NCI-H2029 (cell line): ENCODE measurements at places on chromosomes 12 and 14.

GRCh38 chr12:61739925-61740324 lies 520.3 kb upstream of the USP15 start:
- no peak for DNase-seq

DNA sequence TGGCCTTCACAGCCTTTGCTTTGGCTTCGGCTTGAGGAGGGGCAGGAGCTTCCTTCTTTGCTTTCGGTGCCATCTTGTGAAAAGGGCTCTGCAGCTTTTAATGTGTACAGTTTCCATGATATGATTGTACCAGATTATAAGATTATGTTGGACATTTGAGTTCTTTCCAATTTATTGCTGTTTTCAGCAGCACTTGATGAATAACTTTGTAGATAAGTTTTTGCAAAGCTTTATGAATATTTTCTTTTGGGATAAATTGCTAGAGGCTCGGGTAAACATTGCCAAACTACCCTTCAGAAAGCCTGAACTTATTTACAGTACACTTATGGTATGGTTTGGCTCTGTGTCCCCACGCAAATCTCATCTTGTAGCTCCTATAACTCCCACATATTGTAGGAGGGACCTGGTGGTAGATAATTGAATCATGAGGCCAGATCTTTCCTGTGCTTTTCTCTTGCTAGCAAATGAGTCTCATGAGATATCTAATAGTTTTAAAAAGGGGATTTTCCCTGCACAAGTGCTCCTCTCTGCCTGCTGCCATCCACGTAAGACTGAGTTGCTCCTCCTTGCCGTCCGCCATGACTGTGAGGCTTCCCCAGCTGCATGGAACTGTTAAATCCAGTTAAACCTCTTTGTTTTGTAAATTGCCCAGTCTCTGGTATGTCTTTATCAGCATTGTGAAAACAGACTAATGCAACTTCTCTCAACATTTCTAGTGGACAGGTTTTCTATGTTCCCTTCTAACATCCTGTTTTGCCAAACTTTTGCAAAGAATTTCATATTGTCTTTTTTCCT lies 70.4 kb downstream of the RCOR1 start:
- DNase-seq: no peak

DNA sequence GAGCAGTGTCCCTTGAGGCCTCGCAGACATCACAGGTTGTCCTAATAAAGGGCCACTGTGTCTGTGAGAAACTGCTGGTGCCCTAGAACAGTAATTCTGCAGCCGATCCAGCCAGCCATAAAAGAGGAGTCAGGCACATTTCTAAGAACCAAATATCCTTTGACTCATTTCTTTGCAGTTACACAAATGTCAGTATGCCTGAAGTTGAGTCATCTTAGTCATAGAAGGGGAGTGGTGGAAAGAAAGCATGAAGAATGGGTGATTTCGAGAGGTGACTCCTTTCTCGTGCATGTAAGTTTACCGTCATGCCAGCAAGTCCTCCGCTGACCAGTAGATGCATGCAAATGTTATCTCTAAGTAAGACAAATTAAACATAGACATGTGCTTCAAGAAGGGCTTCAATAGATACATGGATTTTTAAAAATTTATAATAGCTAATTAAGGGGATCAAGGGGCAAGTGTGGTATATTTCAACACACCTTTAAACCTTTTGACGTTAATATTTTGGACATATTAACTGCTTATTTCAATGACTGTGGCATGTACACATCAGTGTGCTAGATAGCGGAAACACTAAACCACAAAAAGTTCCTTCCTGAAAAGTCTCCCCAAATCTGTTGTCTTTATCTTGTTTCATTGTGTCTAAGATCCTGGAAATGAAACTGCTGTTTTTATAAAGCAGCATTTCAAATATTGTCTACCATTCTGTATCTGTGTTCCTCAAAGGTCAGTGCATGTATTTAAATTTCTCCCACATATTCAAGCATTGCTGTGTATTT lies 497.4 kb downstream of the NPAS3 start:
- DNase-seq: no peak

DNA sequence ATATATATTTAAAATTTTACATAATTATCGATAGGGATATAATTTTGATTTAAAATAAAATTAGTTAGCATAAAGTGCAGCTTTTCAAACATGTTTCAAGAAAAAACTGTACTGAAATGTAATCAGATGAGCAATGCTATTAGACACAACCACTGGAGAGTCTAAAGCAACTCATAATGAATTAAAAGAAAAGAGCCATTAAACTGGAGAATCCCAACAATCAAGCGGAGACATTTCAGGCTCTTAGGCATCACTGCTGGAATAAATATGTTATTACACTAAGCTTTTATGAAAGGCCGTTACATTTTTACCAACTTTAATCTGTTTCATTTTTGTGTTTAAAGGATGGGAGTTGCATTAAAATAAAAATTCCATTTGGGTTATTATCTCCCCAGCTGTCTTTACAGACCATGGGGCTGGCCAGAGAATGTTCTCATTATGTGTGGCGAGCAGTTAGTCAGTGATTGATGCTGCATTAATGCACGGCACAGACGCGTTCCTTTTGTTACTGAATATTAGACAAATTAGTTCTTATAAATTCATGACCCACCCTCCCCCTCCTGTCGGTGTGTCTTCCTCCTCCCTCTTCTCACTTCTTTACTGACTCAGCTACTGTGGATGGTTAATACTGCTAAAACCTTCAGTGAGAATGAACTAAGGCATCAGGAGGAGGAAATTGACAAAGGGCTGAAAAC lies 156.8 kb downstream of the PDZRN4 start:
- no peak for DNase-seq

DNA sequence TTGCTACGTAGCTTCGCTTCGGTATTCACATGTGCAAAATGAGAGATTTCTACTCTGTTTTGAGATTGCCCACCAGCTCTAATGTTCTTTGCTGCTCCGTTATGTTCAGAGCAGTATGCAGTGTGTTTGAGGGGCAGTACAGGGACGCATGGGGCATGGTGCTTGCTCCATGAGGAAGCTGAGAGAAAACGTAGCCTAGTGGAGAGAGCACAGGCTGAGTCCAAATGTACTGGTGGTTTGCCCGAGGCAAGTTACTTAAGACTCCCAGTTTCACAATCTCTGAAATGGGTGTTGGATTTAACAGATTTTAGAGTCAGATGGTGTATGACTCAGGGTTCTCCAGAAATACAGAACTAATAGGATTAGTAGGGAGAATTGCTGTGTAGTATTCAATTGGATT lies 310.5 kb downstream of the ETNK1 start:
- DNase-seq: no peak

DNA sequence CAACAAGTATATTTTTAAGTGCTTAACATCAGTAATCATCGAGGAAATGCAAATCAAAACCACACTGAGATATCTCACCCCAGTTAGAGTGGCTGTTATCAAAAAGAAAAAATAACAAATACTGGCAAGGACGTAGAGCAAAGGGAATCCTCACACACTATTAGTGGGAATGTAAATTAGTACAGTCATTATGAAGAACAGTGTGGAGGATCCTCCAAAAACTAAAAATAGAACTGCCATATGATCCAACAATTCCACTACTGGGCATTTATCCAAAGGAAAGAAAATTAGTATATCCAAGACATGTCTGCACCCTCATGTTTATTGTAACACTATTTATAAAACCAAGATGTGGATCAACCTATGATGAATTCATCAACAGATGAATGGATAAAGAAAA lies 149.0 kb upstream of the PWP1 start:
- peak; percentile 71 for DNase-seq

GRCh38 chr12:22223356-22223755 lies 111.2 kb downstream of the ST8SIA1 start:
- DNase-seq: no peak

DNA sequence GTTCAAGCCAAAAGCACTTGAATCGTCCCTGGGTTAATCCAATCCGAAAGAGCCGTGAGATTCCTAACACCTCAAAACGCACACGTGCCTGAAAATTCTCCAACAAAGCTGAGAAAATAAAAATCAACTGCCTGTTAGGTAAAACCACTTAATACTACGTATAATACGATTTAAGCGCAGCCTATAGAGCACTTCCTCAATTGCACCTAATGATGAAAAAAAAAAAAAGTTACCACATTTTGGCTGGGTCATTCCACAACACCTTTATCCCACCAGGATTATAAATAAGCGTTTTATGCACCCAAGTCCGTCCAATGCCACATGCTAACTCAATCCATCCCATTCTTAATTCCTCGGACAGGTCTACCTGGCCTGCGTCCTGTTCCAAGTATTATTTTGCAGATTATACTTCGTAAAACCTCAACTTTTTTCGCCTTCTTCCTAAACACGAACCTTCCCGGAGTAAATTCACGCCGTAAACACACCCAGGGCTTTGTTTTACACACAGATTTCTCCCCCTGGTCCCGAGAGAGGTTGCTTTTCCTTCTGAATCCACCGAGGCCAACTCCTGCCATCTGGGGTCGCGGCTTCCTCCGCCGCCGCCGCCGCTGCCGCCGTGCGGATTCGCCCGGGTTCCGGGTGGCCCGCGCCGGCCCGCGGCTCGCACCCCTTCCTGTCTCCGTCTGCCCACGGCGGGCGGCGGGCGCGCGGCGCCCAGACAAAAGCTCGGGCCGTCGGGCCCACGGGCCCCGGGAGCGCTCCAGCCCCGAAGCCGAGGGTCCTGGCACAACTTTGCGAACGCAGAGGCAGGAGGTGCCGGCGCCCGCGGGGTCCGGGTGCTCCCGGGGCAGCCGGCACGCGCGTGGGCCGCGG lies 66.2 kb downstream of the RNF34 start:
- DNase-seq: no peak

DNA sequence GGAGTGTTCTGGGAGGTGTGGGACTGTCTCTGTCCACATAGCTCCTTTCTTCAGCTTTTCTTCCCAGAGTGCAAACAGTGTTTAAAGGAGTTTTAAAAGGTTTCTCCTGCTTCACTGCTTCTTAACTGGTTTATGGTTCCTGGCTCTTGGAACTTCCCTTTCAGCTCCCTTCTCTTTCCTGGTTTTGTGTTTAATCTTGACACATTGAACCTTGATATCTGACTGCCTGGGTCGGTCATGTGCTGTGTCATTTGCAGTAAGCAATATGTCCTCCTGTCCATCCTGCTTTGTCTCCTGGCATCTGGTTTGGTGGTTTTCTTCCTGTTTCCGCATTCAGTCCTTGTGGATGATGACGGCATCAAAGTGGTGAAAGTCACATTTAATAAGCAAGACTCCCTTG lies 2.2 kb downstream of the TMEM106C start:
- no peak for DNase-seq

GRCh38 chr12:47378222-47378582 lies 298.4 kb upstream of the AMIGO2 start:
- DNase-seq: no peak

DNA sequence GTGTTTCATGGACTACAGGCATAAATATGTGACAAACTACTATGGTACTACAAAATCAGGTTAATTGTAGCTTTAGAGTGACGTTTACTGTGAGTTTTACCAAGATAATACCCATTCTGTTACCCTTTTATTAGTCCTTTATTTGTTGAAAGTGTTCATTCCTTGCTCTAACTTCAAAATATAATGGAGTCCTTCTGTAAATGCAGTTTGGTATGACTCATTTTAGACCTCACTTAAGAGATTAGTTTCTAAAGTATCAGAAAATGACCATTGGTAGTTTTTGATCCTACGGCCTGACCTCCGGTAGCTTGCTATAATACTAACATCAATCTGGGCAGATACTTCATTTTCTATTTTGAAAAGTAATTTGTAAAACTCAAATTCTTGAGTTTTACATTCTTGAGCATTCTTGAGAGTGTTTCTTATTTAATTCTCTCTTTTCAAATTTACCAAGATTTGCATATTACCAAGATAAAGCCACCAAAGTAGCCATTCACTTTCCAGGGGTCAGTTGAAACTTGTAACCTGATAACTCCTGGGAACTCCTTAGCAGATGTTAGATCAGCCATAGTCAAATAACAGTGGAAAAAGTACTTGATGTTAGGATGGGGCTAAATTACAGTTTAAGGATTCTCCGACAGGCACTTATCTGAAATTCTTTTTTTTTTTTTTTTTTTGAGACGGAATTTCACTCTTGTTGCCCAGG lies 4.2 kb downstream of the HSPA2 start:
- no peak for DNase-seq

DNA sequence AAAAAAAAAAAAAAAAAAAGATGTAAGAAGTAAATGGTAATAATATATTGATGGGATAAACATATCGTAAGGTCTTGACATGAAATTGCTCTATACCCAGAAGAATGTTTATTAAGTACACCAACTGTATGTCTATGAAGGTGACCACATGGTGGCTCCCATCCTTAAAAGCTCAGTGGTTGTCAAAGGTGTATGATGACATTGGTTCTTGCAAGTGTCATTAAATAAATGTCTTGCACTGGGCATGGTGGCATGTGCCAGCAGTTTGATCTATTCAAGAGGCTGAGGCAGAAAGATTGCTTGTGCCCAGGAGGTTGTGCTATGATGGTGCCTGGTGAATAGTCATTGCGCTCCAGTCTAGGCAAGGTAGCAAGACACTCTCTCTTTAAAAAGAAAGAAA lies 10.4 kb downstream of the CCT2 start:
- no peak for DNase-seq

GRCh38 chr12:26031827-26032226 lies 73.3 kb downstream of the RASSF8 start:
- DNase-seq: no peak

- DNase-seq: no peak
These were observed 1.1 kb downstream of the DIP2B start for GRCh38 chr12:50505675-50506530.

DNA sequence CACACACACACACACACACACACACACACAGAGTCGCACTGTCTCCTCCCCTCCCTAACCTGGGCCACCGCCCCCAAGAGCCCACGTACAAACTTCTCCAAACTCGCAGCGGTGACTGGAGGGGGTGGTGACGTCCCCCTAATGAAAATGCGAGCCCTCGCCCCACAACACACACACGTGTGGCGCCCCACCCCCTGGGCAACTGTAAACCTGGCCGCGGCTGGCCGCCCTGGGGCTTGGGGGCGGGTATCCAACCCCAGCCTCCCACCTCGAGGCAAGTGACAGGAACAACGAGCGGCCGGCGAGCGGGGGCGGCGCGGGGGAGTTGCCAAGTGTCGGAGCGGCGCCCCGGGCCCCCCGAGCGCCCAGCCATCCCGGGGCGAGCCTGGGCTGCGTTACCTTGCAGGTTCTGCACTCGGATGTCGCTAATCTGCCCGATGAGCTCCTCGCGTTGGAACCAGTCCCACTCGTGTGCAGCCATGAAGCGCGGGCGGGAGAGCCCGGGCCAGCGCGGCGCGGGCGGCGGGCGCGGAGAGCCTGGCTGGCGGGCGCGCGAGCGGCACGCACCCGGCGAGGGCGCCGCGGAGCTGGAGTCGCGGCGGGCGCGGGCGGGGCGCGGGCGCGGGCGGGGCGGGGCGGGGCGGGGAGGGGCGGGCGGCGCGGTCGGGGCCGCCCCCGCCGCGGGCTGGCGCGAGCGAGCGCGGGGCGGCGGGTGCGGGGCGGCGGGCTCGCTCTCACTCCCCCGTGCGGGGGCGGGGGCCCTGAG lies at the start of gene CLMN:
Gene CLMN, minus strand, starts transcription at position 597 of the 766 bp plus-strand sequence. Its CDS starts 116 bp downstream, at position 481.
- DNase-seq: peak; percentile 26
